ENCODE measurements at places on chromosomes 4 and X.

- no peak for DNase-seq
Observed at GRCh38 chrX:20609916-20610415, 343.3 kb upstream of the RPS6KA3 start.

DNA sequence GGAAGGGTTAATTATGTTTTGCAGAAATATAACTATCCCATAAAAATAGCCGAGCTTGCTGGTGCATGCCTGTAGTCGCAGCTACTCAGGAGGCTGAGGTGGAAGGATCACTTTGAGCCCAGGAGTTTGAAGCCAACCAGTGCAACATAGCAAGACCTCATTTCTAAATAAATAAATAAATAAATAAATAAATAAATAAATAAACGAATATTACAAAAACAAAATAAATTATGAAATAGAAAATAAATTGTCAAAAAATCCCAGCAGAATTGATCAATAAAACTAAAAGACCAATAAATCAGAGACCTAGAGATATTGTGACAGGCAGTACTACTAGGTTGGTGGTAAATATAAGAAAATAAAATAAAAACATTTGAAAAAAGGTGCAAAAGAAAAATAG is 6.7 kb upstream of the ARL13A start:
- DNase-seq, result no peak

- peak; percentile 32 for DNase-seq
Observed at GRCh38 chr4:4859325-4859798, at the start of gene MSX1. MSX1 (plus strand) TSS chr4:4859665; CDS start chr4:4859900, 235 bp downstream.

- no peak for DNase-seq
Observed at GRCh38 chrX:107610667-107611066, 17.6 kb upstream of the PRPS1 start.

- no peak for DNase-seq
Observed at GRCh38 chr4:77619408-77619807, 13.8 kb downstream of the CXCL13 start.

DNA sequence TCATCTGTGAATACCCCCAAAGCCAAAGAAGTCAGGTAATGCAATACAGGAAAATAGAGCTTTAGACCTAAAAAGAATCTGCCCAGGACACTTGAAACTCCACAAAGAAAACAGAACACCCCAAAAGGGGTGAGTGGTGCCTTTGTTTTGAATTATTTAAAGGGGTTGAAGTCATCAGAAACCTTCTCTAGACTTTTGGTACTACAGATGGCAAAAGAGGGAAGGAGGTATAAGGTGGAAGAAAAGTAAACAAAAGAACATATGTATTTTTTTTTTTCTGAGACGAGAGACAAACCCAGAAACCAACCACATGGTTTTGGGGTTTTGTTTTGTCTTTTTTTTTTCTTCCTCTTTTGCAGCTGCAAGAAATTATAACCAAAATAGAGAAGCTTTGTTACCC is 1477.8 kb downstream of the C4orf33 start:
- DNase-seq, result no peak

DNA sequence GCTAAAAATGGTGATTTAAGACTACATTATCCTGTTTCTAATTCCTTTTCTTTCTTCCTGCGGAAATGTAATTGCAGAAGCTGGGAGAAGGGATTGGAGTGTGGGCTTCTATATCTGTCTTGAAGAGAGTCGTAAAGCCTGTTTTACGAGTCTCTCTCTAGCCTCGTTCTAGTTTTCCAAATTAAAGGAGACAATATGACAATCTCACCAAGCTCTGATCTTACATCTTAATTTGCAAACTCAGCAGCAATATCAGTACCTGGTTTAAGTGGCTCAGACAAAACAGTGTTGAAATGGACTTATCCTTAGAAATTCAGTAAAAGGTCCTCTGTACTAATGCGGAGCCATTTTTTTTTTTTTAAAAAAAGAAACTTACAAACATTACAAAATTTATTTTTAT is 349.5 kb upstream of the HAND2 start:
- no peak for DNase-seq

- no peak for DNase-seq
Observed at GRCh38 chr4:138911909-138912703, 103.5 kb upstream of the NOCT start.

GRCh38 chrX:133513123-133513522 is 97.8 kb upstream of the GPC4 start:
- DNase-seq, result no peak

DNA sequence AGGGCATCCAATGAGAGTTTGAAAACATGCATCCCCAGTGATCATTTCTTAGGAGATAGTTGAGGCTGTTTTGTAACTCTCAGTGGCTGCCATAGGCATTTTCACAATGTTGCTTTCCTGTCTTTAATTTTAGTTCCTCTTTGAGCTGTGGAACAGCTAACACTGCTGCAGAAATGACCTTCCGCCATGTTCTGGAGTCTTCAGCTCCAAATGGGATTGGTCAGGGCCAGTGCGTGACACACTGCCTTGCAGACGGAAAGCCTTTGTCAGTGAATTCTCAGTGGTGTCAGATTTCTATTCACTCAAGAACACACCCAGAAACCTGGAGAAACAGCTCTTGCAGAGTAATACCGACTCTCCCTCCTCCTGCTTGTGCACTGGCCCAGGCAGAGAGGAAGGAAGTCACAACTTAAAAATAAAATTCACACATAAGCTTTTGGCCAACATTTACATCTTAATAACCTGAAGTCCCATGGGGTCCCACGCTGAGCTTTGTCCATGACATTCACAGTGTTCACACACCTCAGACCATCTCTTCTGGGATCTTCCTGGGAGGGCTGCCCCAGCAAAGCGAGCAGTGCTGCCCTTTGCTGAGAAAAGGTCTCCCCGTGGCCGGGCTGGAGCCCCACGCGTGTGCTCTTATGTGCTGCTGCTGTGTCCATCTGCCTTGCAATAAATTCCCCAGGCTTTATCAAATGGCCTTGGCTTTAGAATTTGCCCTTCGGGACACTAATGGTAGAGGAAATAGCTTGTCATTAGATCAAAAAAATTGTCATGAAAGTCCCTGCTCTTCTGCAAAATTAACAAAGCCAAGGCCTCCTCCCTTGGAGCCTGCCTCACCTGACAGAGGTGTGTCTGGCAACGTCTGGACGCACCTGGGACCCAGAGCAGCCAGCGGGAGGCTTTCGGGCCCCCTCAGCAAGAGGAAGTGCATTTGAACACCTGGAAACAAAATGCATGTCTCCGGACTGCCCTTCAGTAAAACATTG is 126.8 kb downstream of the IRF2 start:
- DNase-seq, result no peak

GRCh38 chr4:165288639-165289422 is 38.6 kb upstream of the MSMO1 start:
- no peak for DNase-seq

GRCh38 chr4:113979148-113979904 is at the start of gene ARSJ:
ARSJ (minus strand) TSS chr4:113979647; CDS start chr4:113978834, 813 bp downstream.
- DNase-seq, result no peak

GRCh38 chrX:1443496-1444075 is 9.1 kb downstream of the ASMTL start:
- no peak for DNase-seq

- no peak for DNase-seq
Observed at GRCh38 chr4:110636680-110637407, 14.0 kb upstream of the PITX2 start.

DNA sequence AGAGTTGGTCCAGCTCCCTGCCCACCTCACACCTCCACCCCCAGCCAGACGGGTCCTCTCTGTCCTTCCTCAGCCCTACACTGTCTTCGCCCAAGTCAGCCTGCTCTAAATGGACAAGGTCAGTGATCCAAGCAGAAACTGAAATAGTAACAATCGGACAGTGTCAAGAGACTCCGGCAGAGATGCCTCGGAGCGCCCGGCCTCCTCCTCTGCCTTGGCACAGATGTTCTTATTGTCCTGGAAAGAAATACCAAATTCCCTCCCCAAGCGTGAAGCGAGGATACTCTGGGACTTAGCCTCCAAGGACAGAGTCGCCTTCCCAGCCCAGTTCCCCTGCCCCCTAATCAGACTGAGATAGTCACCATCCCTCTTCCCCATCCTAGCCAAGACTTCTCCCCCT is 28.5 kb downstream of the UTP14A start:
- DNase-seq, result no peak

DNA sequence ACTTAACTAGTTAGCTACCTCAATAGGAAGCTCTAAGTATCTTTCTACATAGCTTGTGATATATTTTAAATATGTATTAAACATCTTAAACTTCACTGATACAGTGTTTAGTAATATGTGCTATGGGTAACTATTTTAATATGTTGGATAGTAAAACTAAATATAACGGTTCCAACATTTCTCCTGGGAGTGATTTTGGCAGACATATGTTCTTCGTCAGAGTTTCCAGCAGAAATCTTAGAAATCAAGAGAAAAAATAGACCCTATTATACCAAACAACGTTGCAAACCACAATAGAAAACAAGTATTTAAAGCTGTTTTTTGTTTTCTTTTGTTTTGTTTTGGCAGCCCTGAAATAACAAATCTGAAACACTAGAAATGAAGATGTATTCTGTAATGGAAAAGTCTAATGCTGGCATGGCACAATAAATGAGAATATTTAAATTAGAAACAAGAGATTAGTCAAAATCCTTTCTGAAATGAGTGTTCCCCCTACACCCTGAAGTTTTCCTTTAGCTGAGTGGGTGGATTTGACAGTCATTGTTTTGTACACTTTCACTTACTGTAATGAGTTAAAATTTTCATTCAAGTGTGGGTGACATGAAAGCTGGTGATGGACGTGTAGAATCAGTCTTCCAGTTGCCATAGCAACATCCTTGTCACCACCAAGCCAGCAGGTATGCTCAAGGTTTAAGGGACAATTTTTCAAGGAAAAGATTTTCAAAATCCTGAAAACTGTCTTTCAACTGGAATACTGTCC is 233.5 kb downstream of the SCFD2 start:
- no peak for DNase-seq

DNA sequence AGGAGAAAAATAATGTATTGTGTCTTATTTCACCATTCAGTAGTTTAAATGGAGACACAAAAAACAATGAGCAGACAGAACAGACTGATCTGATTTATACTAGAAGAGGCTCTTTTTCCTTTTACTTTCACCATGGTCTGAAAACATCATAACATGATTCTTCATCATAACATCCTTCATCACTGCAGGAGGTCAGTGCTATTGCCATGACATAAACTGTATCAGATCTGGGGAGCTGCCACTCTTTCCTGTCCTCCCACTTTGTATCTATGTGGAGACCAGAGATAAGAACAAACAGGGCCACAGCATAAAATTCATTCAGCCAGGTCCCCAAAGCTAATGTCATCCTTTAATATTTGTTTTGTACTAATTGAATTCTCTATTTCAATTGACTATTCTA is 25.2 kb downstream of the SOD3 start:
- DNase-seq, result no peak

GRCh38 chr4:189048119-189048518 is 892.6 kb upstream of the FRG1 start:
- DNase-seq, result no peak

- DNase-seq, result no peak
Observed at GRCh38 chr4:183757060-183757459, 98.0 kb downstream of the TRAPPC11 start.

- no peak for DNase-seq
Observed at GRCh38 chrX:118756101-118756500, 28.7 kb downstream of the IL13RA1 start.

DNA sequence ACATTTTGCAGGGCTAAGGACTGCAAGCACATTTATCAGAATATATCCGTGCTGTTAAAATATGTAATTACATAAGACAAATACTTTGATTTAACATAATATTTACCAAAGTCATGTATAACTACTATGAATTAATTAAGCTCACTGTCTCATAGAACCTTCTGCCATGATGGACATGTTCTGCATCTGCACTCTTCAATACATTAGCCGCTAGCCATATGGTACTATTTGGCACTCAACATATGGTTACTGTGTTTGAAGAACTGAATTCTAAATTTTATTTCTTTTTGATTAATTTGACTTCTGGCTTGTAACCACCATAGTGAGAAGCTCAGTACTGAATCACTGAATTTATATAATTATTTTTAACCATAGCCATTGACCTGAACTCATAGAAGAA is 427.0 kb upstream of the TRAM1L1 start:
- no peak for DNase-seq

- DNase-seq, result no peak
Observed at GRCh38 chrX:10903523-10903922, 207.6 kb upstream of the HCCS start.

DNA sequence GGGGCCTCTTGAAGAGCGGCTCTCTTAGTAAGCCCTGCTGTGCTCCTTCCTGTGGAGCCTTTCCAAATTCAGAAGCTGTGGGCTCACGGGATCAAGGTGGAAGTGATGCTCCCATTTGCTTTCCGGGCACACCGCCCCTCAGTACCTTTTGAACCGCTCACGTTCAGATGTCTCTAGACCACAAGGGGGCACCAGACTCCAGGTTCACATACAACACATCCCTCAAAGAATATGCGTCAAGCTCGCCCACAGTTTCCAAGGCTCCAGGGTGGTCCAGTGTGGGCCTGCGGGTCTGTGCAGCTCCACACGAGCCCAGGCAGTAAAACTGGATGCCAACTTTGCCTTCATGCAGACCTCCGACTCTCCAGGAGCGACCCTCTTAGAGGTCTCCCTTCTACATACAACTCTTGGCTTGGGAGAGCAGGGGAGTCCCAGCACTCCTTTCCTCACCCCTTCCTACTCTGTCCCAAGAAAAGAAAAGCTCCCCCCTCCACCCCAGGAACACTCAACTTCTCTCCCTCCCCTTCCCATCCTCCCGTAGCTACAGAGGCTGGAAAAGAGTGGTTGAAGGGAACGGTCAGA is 11.0 kb downstream of the SUPT20HL1 start:
- peak; percentile 18 for DNase-seq

GRCh38 chr4:94757192-94758140 is at the start of gene BMPR1B:
BMPR1B (plus strand) TSS chr4:94757955; CDS start chr4:95104425, 346,470 bp downstream.
- DNase-seq, result no peak

DNA sequence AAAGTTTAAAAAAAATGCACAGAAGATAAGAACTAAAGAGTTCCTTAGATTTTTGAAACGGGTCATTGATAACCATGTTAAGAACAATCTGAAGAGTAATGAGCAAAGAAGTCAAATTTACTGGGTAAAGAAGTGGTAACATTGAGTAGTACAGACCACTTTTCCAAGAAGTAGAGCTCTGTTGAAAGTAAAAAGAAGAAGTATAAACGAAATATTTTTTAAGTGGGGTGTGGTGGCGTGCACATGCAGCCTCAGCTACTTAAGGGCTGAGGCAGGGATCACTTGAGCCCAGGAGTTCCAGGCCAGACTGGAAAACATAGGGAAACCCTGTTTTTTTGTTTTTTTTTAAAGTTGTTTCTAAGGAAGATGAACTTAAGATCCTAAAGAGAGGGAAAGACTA is 68.5 kb downstream of the UBA6 start:
- DNase-seq, result no peak

- no peak for DNase-seq
Observed at GRCh38 chrX:153731117-153731844, 6.6 kb downstream of the ABCD1 start.

GRCh38 chr4:170248576-170248975 is 158.8 kb upstream of the AADAT start:
- DNase-seq, result no peak

GRCh38 chr4:184415071-184415470 is 59.3 kb downstream of the IRF2 start:
- no peak for DNase-seq

- no peak for DNase-seq
Observed at GRCh38 chr4:48333587-48333986, 7.7 kb upstream of the SLAIN2 start.
